ENCODE measurements at places on chromosomes 11 and 22. TPM values are rescaled to one million over a fixed set of nuclear protein-coding genes. Genes with fewer than 3 reads are reported as not detected.

GRCh38 chr11:126034039-126034932 is 28.4 kb downstream of the CDON start:
- no peak for DNase-seq

- DNase-seq, result peak; percentile 62
These were observed 6.2 kb downstream of the PANX1 start for GRCh38 chr11:94134651-94135512.

GRCh38 chr11:73159297-73159696 is 17.2 kb upstream of the FCHSD2 start:
- DNase-seq, result no peak

GRCh38 chr22:27314276-27314807 is 487.2 kb downstream of the MN1 start:
- no peak for DNase-seq

The RAB36 gene
- total RNA-seq, result 6.4 TPM

DNA sequence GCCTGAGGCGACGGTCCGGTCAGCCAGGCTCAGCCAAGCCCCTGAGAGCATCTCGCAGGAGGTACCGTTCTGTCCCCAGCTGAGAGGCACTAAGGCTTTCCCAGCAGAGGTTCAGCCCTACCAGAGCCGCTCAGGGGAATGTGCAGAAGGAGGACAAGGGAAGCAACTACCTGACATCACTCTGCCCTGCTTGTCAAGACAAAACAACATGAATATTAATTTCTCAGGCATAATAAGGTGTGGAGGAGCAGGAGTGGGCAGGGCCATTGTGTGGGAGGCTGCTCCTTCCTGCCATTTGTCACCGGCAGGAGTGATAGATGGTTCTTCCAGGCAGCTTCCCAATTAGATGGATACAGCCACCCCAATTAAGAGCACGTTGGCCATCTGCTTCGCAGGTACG is 181.4 kb downstream of the KIRREL3 start:
- DNase-seq, result no peak

- no peak for DNase-seq
These were observed 17.8 kb downstream of the SPATA19 start for GRCh38 chr11:133827556-133827955.

DNA sequence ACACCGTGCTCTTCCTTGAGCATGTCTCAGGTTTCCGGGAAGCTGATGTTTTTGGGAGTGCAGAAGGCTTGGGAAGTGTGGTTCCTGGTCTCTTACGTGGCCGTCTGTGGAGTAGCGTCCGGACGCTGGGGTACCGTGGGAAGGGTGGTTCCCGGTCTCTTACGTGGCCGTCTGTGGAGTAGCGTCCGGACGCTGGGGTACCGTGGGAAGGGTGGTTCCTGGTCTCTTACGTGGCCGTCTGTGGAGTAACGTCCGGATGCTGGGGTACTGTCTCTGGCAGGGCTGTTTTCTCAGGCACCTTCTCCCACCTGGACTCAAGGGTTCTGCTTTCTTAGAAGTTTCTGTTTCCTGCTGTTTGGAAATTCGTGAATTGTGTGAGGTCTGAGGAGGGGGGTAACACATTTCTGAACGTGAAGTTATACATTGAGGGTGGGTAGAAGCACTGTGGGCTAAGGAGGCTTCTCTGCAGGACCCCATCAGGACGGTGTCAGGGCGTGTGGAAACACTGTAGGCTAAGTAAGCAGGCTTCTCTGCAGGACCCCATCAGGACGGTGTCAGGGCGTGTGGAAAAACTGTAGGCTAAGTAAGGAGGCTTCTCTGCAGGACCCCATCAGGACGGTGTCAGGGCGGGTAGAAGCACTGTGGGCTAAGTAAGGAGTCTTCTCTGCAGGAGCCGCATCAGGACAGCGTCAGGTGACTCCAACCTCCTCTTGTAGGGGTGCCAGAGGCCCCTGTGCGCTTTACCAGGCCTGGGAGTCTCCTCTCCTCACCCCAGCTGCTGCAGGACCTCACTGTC is 5.3 kb upstream of the IFITM3 start:
- DNase-seq, result no peak

- no peak for DNase-seq
These were observed 220.1 kb upstream of the E2F8 start for GRCh38 chr11:19460718-19461405.

GRCh38 chr11:73883856-73884255 is 7.1 kb downstream of the PAAF1 start:
- DNase-seq, result no peak

The TMEM225 gene
- not detected for total RNA-seq

GRCh38 chr11:61280883-61281580 is 14.1 kb downstream of the VWCE start:
- no peak for DNase-seq

The TMEM191C gene
- 2.1 TPM for total RNA-seq

The DNAJB7 gene
- total RNA-seq, result 0.90 TPM

- no peak for DNase-seq
These were observed 64.8 kb downstream of the PHF21B start for GRCh38 chr22:44944883-44945601.

GRCh38 chr11:62656796-62657429 is 3.8 kb upstream of the INTS5 start:
- DNase-seq, result no peak

- DNase-seq, result no peak
These were observed 5.9 kb downstream of the PAK1 start for GRCh38 chr11:77467993-77468392.

The SLC29A2 gene
- total RNA-seq, result 22.6 TPM

The OR51B4 gene
- not detected for total RNA-seq

DNA sequence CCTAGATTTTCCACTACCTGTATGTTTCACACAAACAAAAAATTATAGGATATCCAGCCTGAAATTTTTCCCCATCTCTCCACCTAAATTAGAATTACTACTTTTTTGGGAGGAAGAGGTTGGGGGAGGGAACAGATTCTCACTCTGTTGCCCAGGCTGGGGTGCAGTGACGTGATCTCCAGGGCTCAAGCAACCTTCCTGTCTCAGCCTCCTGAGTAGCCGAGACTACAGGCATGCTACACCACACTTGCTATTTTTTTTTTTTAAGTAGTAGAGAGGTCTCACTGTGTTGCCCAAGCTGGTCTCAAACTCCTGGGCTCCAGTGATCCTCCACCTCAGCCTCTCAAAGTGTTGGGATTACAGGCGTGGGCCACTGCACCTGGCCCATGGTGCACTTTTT is 9.5 kb downstream of the JAML start:
- no peak for DNase-seq

GRCh38 chr22:37164505-37164887 is 14.8 kb upstream of the IL2RB start:
- DNase-seq, result no peak

The PACS1 gene
- 44.9 TPM for total RNA-seq

The CBY1 gene
- 46.5 TPM for total RNA-seq

GRCh38 chr11:123144707-123145106 is 50.3 kb downstream of the CLMP start:
- no peak for DNase-seq

The OSBP2 gene
- 5.3 TPM for total RNA-seq

The GSTP1 gene
- total RNA-seq, result 325 TPM

GRCh38 chr11:128467610-128468041 is 119.7 kb downstream of the ETS1 start:
- DNase-seq, result no peak

The PIH1D2 gene
- total RNA-seq, result 2.4 TPM
